ENCODE measurements at places on chromosomes 4 and X. TPM values are rescaled to one million over a fixed set of nuclear protein-coding genes. Genes with fewer than 3 reads are reported as not detected.
A peak's percentile ranks its signal among the peaks of the same experiment; 100 is the strongest.

SOWAHD gene
- 0.34 TPM for total RNA-seq

DNA sequence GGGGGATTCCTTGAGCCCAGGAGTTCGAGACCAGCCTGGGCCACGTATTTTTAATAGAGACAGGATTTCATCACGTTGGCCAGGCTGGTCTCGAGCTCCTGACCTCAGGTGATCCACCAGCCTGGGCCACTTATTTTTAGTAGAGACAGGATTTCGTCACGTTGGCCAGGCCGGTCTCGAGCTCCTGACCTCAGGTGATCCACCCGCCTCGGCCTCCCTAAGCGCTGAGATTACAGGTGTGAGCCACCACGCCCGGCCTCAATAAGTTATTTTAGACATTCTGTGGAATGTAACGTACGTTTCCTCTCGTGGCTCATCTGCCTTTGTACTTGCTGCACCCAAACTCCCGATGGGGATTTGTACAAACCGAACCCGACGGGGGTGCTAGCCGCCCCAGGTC, 8.8 kb downstream of the ASMT start:
- no peaks in the 10 kb centered on the region for H3K27me3 ChIP-seq
- H3K27ac ChIP-seq = no peak overlapping the region
- no peak overlapping the region for H3K4me3 ChIP-seq
- H3K4me1 ChIP-seq = peaks cover 13% of the 10 kb centered on the region
- DNase-seq = no peak
- no peaks in the 10 kb centered on the region for H3K36me3 ChIP-seq

- H3K27me3 ChIP-seq = peaks cover 16% of the 10 kb centered on the region
- no peak for DNase-seq
- H3K27ac ChIP-seq = no peak overlapping the region
- H3K4me1 ChIP-seq = no peaks in the 10 kb centered on the region
- H3K36me3 ChIP-seq = no peaks in the 10 kb centered on the region
These were observed 94.4 kb downstream of the SOWAHB start for GRCh38 chr4:76803522-76803921.

GRCh38 chr4:132097041-132097440, 1052.1 kb upstream of the PCDH10 start:
- DNase-seq = no peak
- H3K4me3 ChIP-seq = no peak overlapping the region

- no peaks in the 10 kb centered on the region for H3K36me3 ChIP-seq
- peaks cover 11% of the 10 kb centered on the region for H3K4me1 ChIP-seq
- DNase-seq = no peak
- H3K27ac ChIP-seq = no peak within 1 kb of the TSS
These were observed at the start of gene SH3D19 for GRCh38 chr4:151325111-151325948. Gene SH3D19, minus strand, starts transcription at chr4:151325605. Its CDS starts 253 bp downstream, at chr4:151325352.

DNA sequence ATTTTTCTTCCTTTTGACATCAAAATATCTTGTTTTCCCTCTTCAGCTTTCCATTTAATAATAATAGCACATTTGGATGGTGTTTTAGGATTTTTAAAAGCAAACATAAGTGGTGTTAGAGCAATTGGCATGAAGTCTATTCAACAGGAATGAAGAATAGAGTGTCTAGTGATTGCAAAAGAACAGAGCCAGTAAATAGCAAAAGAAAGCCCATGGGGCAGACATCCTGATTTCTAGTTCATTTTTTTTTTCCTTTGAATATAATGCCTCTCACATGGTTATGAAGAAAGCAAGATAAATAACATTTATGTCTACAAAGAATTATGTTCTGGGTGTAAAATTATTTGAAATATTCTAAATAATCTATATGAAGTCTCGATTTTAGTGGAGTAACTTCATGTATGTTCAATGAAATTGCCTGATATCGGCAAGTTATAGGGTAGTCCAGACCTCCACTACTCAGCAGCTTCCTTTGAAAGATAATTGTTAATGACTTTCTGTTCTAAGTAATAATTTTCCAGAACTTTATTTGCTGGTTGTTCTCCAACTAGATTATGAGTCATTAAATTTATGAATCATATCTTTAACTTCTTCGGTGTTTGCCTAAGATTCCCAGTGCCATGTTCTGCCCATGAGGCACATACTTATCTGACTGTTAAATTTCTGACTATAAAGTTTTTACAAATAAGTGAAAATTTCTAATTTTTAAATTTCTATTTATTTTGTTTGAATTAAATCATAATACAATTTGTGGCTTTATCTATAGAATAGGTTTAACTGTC, 587.9 kb downstream of the TLL1 start:
- no peaks in the 10 kb centered on the region for H3K4me1 ChIP-seq
- H3K36me3 ChIP-seq = no peaks in the 10 kb centered on the region
- no peak overlapping the region for H3K4me3 ChIP-seq
- no peak for DNase-seq
- H3K27ac ChIP-seq = no peak overlapping the region

- DNase-seq = no peak
- H3K4me3 ChIP-seq = no peak overlapping the region
- H3K27ac ChIP-seq = no peak overlapping the region
- H3K36me3 ChIP-seq = no peaks in the 10 kb centered on the region
- H3K4me1 ChIP-seq = no peaks in the 10 kb centered on the region
- H3K27me3 ChIP-seq = no peaks in the 10 kb centered on the region
These were observed 168.8 kb downstream of the RCHY1 start for GRCh38 chr4:75345423-75345822.

DNA sequence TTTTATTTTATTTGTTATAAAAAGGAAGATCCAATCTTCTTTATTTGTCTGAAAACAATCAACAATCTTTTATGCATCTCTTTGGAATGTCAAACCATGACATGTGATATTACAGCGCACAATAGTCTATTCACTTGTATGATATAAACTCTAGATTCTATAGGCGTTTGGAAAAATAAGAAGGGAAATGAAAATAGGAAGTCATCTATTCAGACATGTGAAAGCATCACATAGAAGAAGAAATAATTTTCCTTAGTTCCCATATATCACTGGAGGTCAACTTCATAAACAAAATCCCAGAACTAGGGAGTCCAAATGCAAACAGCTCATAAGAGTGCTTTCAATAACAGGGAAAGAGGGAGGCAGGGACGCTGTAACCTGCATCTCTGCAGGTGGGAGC, 139.5 kb upstream of the RASGEF1B start:
- no peak for DNase-seq
- H3K27ac ChIP-seq = no peak overlapping the region
- H3K36me3 ChIP-seq = no peaks in the 10 kb centered on the region
- no peak overlapping the region for H3K4me3 ChIP-seq
- H3K4me1 ChIP-seq = no peaks in the 10 kb centered on the region
- peaks cover 2% of the 10 kb centered on the region for H3K27me3 ChIP-seq

PNCK gene
- 0.36 TPM for total RNA-seq

SPANXN3 gene
- not detected for total RNA-seq

DNA sequence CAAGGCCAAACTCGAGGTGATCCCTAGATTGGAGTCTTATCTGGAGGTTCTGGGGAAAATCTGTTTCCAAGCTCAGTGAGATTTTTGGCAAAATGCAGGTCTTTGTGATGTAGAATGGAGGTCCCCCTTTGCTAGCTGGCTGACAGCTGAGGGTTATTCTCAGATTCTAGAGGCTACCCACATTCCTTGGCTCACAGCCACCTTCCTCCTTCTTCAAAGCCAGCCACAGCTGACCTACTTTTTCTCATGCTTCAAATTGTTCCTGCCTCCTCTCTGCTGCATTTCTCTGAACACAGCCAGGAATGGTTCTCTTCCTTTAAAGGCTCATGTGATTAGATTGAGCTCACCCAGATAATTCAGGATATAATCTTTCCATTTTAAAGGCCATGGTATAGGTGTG, 86.9 kb downstream of the VCX3A start:
- no peaks in the 10 kb centered on the region for H3K36me3 ChIP-seq
- no peaks in the 10 kb centered on the region for H3K27me3 ChIP-seq
- H3K4me3 ChIP-seq = no peak overlapping the region
- H3K4me1 ChIP-seq = no peaks in the 10 kb centered on the region
- no peak overlapping the region for H3K27ac ChIP-seq

DNA sequence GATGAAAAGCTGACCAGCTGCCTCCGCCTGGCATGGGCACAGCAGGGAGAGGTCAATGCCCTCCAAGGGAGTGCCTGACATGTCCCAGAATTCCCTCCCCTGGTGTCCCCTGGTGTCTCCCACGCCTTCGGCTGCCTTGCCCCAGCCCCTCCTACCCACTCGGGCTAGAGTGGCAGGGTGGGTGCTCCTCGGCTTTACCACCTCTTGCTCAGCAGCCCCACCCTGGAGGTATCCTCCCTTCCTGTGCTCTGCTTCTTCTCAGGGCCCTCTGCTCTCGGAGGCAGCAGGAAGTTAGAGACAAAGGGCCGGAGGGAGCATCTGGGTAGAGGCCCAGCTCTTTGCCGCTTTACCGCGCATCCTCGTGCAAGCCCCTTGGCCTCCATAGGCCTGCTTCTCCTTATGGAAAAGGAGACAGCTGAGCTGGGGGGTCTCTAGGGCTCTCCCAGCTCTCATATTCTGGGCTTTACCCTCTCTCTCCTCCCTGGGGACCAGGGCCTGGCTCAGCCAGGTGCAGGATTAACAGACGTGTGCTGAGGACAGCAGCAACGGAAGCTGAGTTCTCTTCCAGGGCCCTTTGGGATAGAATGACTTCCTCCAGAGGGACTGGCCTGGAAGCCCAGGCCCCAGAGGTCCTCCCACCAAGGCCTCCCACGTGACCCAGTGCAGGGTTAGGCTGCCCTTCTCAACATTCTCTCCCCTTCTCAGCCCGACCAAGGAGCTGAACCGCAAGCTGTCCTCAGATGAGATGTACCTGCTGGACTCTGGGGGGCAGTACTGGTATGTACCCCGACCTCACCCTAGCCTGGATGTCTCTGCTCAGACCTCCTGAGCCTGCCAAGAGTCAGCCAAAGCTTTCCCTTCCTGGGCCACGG, 17.2 kb downstream of the XPNPEP2 start:
- DNase-seq = peak; percentile 48
- H3K27me3 ChIP-seq = no peaks in the 10 kb centered on the region
- H3K4me1 ChIP-seq = peaks cover 55% of the 10 kb centered on the region
- no peaks in the 10 kb centered on the region for H3K36me3 ChIP-seq

- no peak overlapping the region for H3K27ac ChIP-seq
- no peaks in the 10 kb centered on the region for H3K36me3 ChIP-seq
- DNase-seq = no peak
- H3K27me3 ChIP-seq = peaks cover 1% of the 10 kb centered on the region
- no peak overlapping the region for H3K4me3 ChIP-seq
These were observed 126.0 kb downstream of the LDB2 start for GRCh38 chr4:16772366-16772850.

GRCh38 chr4:107253579-107254068, 217.5 kb upstream of the DKK2 start:
- H3K36me3 ChIP-seq = no peaks in the 10 kb centered on the region
- no peak overlapping the region for H3K4me3 ChIP-seq
- DNase-seq = no peak
- H3K27me3 ChIP-seq = no peaks in the 10 kb centered on the region

- H3K36me3 ChIP-seq = peaks cover 2% of the 10 kb centered on the region
- H3K4me1 ChIP-seq = no peaks in the 10 kb centered on the region
- peaks cover 5% of the 10 kb centered on the region for H3K27me3 ChIP-seq
- H3K4me3 ChIP-seq = no peak overlapping the region
- DNase-seq = no peak
These were observed 127.5 kb downstream of the PAPSS1 start for GRCh38 chr4:107592519-107592918.

DNA sequence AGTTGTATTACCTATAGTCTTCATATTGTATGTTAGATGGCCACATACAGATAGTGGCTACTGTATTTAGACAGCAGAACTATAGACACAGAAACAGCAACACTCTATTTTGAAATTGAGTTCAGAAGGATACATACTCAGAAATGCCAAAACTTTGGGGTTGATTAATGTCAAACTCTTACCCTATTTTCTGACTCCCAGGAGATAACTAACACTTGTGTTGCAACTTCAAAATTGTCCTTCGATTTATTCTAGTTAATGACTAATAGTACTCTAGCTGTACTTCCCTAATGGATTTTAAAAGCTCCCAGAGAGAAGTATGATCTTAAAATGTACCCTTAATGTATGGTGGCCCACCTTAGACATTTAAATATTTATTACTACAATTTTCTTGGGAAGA, 229.9 kb upstream of the UGT8 start:
- no peak for DNase-seq
- H3K4me3 ChIP-seq = no peak overlapping the region
- H3K27me3 ChIP-seq = no peaks in the 10 kb centered on the region

DNA sequence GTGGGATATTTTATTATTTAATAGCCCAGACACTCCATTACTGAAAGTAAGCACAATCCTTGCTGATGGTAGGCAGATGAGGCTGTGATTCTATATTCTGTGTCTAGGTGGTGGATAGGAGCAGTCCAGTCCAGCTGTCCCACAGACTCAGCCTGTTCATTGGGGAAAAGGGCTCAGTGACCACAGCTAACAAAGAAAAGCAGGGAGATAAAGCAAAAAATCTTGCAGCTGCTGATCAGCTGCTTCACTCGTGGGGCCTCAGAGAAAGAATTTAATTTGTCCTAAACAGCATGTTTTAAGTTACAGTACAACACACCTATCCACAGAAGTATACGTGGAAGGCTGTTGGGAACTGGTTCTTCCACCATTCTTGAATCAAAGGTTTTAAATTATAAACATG, 40.7 kb upstream of the ANK2 start:
- H3K4me1 ChIP-seq = no peaks in the 10 kb centered on the region
- no peaks in the 10 kb centered on the region for H3K36me3 ChIP-seq
- no peak overlapping the region for H3K27ac ChIP-seq
- H3K4me3 ChIP-seq = no peak overlapping the region
- peaks cover 2% of the 10 kb centered on the region for H3K27me3 ChIP-seq
- DNase-seq = no peak

GNL3L gene
- total RNA-seq = 45.8 TPM
